ENCODE measurements at places on chromosomes 4 and X. TPM values are rescaled to one million over a fixed set of nuclear protein-coding genes. Genes with fewer than 3 reads are reported as not detected.

WDR17 gene
- 0.39 TPM for polyA plus RNA-seq

PPARGC1A gene
- 0.08 TPM for polyA plus RNA-seq

SMR3B gene
- not detected for polyA plus RNA-seq

TLR10 gene
- 0.05 TPM for polyA plus RNA-seq

LDB2 gene
- polyA plus RNA-seq, result not detected

- H3K27me3 ChIP-seq, result no peaks in the 10 kb centered on the region
- H3K36me3 ChIP-seq, result no peaks in the 10 kb centered on the region
- H3K4me1 ChIP-seq, result peaks cover 12% of the 10 kb centered on the region
- DNase-seq, result no peak
These were observed 566 bp downstream of the LARP7 start for GRCh38 chr4:112637552-112637866.

- no peaks in the 10 kb centered on the region for H3K36me3 ChIP-seq
- H3K27ac ChIP-seq, result no peak overlapping the region
- no peak overlapping the region for H3K4me3 ChIP-seq
- no peak for DNase-seq
- H3K27me3 ChIP-seq, result no peaks in the 10 kb centered on the region
These were observed 93.4 kb upstream of the MAMLD1 start for GRCh38 chrX:150269605-150270254.

- no peaks in the 10 kb centered on the region for H3K4me1 ChIP-seq
- H3K27ac ChIP-seq, result no peak overlapping the region
- no peak for DNase-seq
These were observed 1.0 kb upstream of the TLR1 start for GRCh38 chr4:38805530-38806145.

DNA sequence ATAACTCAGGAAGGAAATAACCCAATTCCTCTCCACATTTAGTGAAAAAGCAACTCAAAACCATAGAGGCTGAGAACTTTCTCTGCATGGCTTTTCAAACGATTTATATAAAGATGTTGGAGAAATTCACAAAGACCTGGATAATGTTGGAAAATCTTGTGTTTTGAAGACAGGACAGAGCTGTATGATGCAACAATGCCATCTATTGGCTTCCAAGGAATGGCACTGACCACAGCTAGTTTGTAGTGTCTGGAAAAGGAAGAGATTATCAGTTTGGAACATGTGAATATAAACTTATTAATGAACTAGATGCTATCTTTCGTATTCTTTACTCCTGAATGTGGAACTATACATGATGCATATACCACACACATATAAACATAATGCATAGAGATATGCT is 503.6 kb downstream of the IL1RAPL1 start:
- H3K27me3 ChIP-seq, result no peaks in the 10 kb centered on the region
- no peaks in the 10 kb centered on the region for H3K36me3 ChIP-seq
- no peak overlapping the region for H3K27ac ChIP-seq

- no peak overlapping the region for H3K27ac ChIP-seq
- DNase-seq, result no peak
- no peaks in the 10 kb centered on the region for H3K4me1 ChIP-seq
- no peaks in the 10 kb centered on the region for H3K27me3 ChIP-seq
- H3K4me3 ChIP-seq, result no peak overlapping the region
These were observed 235.7 kb upstream of the MAGEB16 start for GRCh38 chrX:35562395-35562794.

DNA sequence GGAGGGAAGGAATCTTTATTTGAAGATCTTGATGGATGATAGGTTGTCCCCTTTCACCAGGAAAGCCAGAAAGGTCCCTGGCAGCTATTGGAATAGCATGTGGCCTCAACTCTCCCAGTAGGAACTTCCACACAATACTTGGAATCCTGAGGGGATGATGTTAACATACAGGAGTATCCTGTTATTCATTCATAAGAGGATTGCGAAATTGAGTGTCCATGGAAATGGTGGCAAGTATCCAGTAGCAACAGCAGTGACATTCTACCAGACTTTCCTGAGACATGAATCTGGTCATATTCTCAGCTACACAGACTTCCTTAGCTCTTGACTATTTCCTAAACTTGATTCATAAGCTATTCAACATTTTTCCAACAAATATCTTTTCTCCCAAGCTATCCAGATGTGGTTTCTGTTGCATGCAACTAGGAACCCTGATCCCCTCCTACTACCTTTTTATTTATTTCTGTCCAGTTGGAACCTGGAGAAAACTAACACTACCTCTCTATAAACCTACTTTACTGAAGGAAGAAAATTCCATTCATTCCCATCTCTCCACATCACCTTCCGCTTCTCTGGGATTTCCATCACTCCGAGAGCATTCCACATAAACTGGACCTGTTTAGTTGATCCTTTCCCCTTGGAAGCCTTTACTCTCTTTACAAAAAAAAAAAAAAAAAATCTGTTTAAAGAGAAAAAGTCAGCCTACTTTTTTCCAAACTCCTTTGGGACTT is 101.8 kb downstream of the ANXA5 start:
- no peak overlapping the region for H3K27ac ChIP-seq
- no peak overlapping the region for H3K4me3 ChIP-seq
- H3K27me3 ChIP-seq, result no peaks in the 10 kb centered on the region
- no peak for DNase-seq
- no peaks in the 10 kb centered on the region for H3K36me3 ChIP-seq

DNA sequence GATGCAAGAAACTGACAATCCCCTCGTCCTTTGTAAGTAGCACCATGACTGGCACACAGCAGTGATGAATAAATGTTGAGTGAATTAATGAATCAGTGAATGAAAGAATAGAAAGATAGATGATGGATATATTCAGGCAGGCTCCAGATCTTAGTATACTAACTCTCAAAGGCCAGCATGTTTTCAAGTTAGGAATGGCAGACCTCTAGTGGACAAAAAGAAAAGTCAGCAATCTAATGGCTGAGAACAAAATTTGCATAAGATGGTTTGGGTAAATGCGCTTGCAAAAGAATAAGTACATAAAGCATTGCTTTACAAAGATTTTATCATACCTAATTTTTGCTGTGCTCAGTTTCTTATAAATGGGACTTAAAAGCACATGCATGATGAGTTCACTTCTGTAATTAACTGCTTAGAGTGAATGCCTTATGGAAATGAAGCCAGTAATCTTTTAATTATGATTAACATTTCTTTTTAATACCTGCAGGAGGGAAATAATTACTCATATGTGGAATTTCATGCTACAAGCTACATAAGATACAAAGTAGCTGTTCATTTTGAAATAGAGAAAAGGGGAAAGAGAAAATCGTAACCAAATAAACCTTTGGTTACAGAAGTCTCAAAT is 126.9 kb upstream of the GPRIN3 start:
- peak; percentile 2 for DNase-seq
- H3K4me3 ChIP-seq, result no peak overlapping the region
- no peak overlapping the region for H3K27ac ChIP-seq
- no peaks in the 10 kb centered on the region for H3K36me3 ChIP-seq
- no peaks in the 10 kb centered on the region for H3K27me3 ChIP-seq
- no peaks in the 10 kb centered on the region for H3K4me1 ChIP-seq

DNA sequence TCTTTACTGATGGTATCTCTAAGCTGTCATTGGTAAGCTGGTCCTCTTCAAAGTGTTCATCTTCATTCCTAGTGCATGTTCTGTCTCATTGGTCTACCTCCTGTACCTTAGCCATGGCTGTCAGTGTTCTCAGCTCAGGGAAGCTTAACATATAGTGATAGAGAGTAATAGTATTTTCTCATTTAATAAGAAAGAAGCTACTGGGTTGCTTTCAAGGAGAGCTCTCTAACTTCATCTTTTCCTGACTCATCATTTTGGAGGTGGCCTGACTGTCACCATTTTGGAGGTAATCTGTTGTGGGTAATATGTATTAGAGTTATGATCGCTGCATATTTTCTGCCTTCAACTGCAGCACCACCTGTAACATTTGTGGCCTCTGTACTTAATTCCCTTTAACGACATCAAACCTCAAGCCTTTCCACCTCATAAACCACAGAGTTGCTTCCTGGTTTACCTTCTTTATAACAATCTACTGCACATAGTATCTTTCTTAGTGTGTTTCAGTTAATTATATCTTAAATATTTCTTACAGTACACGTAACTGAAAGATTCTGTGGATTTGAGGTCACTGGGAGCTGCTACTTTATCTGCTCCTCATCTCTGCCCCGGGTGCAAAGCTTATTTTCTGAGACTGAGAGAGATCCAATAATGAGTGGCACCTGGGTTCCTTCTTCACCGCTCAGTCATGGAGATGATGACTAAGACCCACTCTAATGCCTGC is 474.0 kb upstream of the TECRL start:
- no peak overlapping the region for H3K4me3 ChIP-seq
- no peak overlapping the region for H3K27ac ChIP-seq
- no peaks in the 10 kb centered on the region for H3K4me1 ChIP-seq
- no peaks in the 10 kb centered on the region for H3K27me3 ChIP-seq

DNA sequence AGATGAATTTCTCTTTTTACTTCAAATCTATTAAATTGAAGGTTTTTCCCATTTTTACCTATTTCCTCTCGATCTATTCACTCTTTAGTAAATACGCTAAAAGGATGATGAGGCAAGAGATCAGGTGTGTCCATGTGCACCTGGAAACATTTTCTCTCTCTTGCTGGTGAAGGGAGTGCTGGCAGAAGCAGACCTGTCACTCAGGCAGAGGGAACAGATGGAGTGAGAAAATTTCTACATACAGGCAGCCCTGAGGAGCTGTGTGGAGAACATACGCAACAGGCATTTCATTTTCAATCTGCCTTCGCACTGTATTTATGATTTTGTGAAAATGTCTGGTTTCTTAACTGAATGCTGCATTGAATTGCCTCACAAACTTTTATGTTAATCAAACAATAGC is 249.5 kb downstream of the GPM6A start:
- H3K27me3 ChIP-seq, result no peaks in the 10 kb centered on the region
- H3K4me1 ChIP-seq, result no peaks in the 10 kb centered on the region
- H3K36me3 ChIP-seq, result no peaks in the 10 kb centered on the region
- no peak overlapping the region for H3K4me3 ChIP-seq
- no peak overlapping the region for H3K27ac ChIP-seq

All from keratinocyte (primary cell).